ENCODE measurements at places on chromosomes 13 and 19.

DNA sequence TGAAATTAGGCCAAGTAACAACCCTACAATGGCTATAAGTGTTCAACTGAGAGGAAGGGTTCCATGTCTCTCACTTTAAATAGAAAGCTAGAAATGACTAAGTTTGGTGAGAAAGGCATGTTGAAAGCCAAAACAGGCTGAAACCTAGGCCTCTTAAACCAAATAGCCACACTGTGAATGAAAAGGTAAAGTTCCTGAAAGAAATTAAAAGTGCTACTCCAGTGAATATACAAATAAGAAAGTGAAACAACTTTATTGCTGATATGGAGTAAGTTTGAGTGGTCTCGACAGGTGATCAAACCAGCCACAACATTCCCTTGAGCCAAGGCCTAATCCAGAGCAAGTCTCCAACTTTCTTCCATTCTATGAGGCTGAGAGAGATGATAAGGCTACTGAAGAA lies 209.6 kb downstream of the KLF12 start:
- DNase-seq: no peak

GRCh38 chr13:109859216-109859835 lies 72.9 kb upstream of the IRS2 start:
- no peak for DNase-seq

- DNase-seq: no peak
These were observed 422 bp upstream of the MTUS2 start for GRCh38 chr13:28819735-28820098.

GRCh38 chr19:2721570-2722540 lies 683 bp upstream of the DIRAS1 start:
- DNase-seq: no peak

- no peak for DNase-seq
These were observed 2.0 kb downstream of the POU2F2 start for GRCh38 chr19:42130254-42130573.

DNA sequence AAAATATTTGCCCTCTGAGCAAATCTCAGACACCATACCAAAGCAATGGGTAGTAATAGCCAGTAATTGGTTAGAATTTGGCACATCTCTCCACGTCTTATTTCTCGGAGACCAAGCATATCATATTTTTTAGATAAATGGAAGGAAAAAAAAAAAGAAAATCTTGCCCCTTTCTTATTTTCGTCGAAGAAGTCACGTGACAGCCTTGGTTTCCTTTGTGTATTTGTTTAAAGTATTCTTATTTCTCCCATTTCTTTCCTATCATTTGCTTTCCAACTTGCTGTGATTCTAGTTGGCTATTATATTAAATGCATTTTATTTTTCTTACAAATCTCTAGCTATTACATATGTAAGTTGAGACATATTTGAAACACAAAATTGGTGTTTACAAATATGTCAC lies 2155.9 kb downstream of the PCDH9 start:
- DNase-seq: no peak

GRCh38 chr19:49020342-49020741 lies 3.5 kb upstream of the LHB start:
- DNase-seq: peak; percentile 22

DNA sequence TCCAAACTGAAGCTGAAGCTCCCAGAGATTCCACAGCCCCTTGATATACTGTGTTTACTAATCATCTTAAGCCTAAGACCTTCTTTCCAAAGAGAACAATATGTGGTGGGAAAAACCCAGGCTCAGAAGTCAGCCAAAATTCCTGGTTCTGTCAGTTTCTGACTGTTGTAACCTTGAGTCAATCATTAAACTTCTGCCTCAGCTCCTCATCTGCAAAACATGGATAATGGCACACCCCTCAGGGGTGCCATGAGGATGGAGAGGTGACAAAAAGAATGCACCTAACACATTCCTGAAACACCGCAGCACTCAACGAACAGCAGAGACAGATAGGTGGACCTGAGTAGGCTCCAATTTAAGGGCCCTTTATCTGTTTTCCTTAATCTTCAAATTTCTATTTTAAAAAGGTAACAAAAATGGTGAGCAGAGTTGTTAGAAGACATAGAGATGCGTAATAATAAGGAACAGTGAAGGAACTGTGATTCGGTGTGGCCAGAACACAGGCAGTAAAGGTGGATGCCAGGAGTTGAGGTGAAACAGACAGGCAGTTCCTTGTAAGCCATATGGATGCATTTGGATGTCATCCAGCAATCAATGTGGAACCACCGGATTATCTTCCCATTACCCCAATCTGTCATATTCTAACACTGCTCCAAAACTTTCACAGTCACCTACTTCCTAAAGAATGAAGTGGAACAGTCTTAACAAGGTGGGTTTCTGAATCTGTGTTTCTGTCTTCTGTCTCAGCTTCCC lies 56.6 kb upstream of the DOCK9 start:
- DNase-seq: no peak

DNA sequence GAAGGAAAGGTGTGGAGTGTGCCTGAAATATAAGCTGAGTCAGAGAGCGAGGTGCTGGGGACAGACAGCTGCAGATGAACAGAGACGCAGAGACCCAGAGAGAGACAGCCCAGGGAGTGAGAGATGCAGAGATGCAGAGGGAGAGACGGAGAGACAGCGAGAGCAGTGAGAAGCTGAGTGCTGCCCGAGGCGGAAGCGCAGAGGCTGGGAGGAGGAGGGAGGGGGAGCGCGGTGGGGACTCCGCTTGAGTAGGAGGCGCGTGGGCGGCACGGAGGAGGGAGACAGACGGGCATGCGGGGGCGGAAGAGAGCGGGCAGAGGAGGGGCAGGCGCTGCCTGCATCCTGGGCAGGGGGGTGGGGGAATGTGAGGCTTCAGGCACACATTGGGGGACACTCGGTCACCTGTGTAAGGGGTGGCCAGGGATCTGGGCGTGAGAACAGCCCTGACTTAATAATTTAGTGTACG lies 25.7 kb downstream of the SLC8A2 start:
- peak; percentile 62 for DNase-seq

DNA sequence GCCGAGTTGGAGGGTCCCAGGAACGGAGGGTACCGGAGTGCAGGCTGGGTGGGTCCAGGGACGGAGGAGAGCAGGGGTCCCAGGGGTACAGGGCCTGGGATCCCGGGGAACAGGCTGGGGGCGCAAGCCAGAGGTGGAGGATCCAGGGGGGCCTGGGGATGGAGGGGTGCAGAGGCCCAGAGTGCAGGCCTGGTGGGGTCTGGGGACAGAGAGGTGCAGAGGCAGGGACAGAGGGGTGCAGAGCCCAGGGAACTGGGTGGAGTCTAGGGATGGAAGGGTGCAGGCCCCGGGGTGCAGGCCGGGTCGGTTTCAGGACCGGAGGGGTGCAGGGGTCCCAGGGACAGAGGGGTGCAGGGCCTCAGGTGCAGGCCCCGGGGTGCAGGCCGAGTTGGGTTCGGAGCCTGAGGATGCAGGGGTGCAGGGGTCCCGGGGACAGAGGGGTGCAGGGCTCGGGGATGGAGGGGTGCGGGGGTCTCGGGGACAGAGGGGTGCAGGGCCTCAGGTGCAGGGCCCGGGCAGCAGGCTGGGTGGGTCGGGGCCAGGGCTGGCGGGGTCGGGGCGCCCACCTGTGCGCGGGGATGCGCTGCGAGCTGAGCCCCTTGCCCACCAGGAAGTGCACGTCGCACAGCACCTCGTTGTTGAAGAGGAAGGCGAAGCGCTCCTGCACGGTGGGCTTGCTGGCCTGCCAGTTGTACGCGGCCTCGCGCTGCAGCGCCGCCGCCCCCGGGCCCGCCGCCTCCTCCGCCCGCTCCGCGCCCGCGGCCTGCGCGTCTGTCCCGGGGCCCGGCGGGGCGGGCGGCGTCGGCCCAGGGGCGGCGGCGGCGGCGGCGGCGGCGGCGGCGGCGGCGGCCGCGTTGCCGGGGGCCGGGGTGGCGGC lies 545 bp downstream of the BTBD2 start:
- peak; percentile 28 for DNase-seq

- DNase-seq: peak; percentile 75
These were observed 21.1 kb downstream of the LSM14A start for GRCh38 chr19:34193439-34193838.

- no peak for DNase-seq
These were observed 43.2 kb downstream of the CCNA1 start for GRCh38 chr13:36475468-36475867.

DNA sequence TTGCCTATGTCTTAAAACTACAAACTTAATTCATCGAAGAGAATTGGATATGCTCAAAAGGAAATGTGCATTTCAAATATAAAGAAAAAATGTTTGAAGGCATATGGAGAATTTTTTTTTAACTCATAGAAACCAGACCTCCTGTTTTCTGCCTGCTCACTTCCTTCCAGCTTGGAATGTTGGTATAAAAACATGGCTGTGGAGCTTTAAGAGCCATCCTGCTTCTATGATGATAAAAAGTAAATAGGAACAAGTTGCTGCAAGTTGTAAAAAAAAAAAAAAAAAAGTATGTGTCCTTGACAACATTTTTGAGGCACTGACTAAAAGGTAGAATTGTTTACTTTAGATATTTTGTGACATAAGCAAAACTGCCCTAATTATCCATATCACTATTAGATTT lies 1230.7 kb downstream of the PCDH9 start:
- DNase-seq: no peak

DNA sequence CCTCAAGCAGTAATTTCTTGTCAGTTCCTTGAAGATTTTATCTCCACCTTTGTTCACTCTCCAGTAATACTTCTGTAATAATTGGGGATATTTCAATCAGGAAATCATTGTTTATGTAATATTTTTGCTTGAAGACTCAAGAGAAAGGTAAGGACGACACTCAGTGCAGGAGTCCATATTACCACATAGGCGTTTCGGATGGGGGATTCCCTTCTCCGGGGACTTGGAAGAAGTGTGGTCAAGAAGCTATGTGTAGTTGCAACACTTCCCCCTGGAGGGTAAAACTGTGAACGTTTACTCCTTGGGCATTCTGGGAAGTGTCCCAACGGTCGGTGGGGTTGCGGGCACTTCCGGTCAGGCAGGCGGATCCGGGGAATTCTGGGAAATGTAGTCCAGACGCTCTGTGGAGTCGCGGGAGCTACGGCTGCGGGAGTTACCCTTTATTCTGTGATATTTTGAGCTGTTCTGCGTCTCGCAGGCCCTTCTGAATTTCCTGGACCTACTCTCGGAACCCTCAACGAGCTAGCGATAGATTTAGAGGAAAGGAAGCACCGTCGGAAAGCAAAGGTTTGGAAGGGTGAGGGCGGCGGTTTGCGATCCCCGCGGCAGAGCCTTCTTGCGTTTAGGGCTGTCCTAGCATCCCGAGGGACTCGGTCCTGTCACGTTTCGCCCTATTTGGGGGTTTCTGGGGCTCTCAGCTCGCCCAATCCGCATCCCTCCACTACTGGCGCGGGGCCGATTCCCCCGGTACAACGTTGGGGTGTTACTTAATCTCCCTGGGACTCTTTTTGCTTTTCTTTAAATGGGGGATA lies at the start of gene ZNF221:
Gene ZNF221 (plus strand): TSS at position 395 of the 812 bp plus-strand sequence. CDS start 11,499 bp downstream, outside the sequence.
- DNase-seq: peak; percentile 84

GRCh38 chr13:33730147-33730546 lies 87.8 kb upstream of the RFC3 start:
- no peak for DNase-seq

DNA sequence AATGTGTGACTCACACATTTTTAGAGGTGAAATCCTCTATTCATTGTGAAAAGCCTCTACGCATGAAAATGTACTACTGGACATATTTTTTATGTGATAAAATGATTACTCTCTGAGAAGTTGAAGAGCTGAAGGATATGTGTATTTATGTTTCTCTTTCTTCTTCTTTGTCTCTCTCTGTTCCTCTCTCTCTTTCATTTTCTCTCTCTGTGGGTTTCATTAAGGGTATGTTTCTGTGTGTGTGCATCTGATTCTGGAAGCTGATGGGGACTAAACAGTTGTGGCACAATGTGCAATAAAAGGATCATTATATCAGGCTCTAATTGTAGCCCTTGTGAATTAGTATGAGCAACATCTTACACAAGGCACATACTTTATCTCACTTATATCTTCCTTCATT lies 867.7 kb downstream of the PCDH9 start:
- no peak for DNase-seq

DNA sequence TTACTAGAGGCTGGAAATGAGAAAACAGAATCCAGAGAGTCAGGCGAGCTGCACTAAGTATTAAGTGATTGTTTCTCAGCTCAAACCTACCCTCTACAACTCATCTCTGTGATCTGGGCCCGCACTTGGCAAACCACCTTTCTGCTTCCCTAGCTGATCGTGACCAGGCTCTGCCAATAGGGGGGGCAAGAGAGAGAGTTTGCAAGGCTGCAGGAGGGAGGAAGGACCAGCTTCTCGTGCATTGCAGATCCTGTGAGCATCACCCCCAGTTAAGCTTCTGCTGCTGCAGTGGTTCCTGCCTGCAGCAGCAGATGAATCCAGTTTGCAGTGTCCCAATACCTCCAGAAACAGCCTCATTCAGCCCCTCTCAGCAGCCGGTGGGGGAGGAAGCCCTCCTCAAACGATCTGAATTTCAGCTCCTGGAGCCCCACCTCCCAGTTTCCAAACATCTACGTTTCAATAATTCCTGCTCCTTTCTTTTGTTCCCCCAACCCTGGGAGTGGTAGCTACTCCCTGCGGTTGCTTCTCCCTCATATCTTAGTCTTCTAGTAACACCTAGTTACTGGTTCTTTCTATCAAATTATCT lies 20.0 kb downstream of the XRCC1 start:
- peak; percentile 59 for DNase-seq

- DNase-seq: no peak
These were observed 23.3 kb downstream of the WTIP start for GRCh38 chr19:34504809-34505291.

- no peak for DNase-seq
These were observed 1.8 kb downstream of the VASP start for GRCh38 chr19:45508861-45509691.
